SK-N-MC (cell line): ENCODE measurements at places on chromosomes 3 and 15.

DNA sequence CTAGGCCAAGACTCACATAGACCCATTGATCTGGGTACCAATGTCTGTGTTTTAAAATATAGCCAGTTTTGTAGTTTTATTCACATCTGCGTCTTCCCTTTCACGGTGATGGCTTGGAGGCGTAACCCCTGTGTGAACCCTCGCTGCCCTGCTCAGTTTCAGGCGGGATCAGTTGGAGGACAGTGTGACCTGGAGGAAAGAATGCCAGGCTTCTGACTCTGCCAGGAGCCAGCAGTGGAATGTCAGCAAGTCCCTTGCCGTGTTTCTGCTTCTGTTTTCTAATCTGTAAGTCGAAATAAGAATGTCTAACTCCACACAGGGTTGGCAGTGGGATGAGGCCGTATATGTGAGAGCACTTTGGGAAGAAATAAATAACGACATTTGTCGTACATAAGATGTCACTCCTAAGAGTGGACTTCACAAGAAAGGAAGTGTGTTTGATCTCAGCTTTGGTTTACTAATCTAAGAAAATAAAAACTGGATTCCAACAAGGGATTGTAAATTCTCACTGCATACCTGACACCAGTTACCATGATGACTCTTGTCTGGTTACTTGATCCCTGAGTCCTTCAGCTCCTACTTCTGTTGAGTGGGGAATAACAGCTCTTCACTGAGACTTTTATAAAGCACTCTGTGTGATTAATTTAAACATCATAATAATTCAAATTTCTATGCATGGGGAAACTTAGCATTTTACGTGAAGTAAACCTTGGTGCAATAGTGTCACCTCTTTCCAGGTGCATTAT lies 6.3 kb upstream of the CA12 start:
- no peak for DNase-seq

DNA sequence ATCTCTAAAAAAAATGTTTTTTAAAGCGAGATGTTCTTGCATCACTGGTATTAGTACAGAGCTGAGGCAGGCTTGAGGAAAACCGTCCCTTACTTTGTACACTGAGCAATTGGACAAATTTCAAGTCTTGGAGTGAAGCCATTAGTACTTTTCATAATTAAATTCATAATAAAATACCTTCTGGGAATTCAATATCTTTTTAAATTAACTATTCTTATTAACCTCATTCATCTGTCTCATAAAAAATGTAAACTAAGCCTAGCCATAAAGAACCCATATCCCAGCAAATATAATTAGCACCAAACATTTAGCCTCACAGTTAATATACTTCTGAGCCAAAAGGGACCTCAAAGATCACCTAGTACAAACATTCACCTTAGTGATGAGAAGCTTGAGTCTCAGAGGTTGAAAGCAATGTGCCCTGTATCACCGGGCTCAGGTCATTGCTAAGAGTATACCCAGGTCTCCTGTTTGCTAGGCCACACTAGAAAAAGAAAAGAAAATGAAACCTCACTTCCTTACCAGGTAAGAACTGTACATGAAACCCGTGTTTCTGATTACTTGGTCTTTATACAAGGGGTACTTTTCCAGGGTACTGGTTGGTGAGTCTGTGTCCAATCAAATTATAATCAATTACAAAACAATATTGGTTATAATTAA lies 192.5 kb downstream of the ADAMTS9 start:
- no peak for DNase-seq

- no peak for DNase-seq
Observed at GRCh38 chr3:64251019-64251418, 25.8 kb upstream of the PRICKLE2 start.

- DNase-seq = no peak
Observed at GRCh38 chr3:12447075-12447474, 37.2 kb upstream of the TSEN2 start.

- no peak for DNase-seq
Observed at GRCh38 chr3:138371070-138371965, 22.9 kb downstream of the MRAS start.

DNA sequence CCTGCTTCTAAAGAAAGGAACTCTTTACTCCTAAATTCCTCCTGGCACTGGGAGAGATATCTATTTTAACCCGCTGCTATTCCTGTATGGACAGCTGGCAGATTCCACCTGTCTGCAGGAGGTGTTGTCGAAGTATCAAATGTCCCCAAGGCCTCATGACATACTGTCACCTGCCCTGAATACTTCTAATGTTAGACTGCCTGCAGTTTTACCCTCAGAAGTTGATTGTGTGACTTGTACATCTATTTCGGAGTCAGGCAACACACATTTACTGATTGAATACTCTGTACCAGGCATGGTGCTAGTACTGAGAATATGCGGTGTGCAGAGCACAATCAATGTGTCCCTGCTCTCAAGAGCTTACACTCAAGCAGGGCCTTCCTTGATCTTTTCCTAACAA lies 38.6 kb downstream of the PDZRN3 start:
- DNase-seq = no peak

GRCh38 chr3:194928831-194929577 lies 243.3 kb downstream of the FAM43A start:
- no peak for DNase-seq

- DNase-seq = no peak
Observed at GRCh38 chr3:105791131-105791530, 77.7 kb downstream of the CBLB start.

DNA sequence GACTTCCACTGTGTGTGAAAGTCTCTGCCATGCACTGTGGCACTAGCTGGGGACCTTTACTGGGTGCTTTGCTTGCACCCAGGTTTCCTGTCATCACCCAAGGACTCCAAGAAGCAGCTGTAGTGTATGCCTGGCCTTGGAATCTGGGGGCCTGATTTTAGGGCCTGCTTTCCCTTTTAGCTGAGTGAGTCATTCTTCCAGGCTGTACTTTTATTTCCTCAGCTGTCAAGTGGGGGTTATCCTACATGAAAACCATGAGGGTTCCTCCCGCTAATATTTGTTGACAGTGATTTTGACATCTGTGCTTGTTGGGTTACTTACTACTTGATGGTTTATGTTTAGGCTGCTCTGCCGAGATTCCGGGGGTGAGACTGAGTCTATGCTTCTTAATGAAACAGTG lies 18.5 kb downstream of the GORASP1 start:
- DNase-seq = no peak

GRCh38 chr3:186599142-186599784 lies 13.6 kb upstream of the AHSG start:
- no peak for DNase-seq

GRCh38 chr3:23480329-23480714 lies 277.2 kb downstream of the UBE2E2 start:
- no peak for DNase-seq

DNA sequence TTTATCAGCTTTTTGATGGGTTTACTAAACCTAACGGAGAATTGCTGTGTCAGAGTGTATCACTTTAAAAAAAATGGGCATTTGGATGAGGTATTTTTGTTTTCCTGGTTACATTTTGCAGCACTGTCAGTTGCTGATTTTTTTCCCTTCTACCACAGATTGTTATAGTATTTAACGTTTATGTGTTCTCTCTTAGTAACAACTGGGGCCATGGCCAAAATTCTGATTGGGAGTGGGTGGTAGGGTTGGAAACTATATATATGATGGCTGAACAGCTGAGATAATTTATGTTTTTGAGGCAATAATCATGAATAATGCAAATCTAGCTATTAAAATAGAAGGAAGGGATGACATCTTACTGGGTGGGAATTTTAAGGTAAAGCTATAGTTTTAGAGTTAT lies 229.4 kb upstream of the SUCLG2 start:
- no peak for DNase-seq

DNA sequence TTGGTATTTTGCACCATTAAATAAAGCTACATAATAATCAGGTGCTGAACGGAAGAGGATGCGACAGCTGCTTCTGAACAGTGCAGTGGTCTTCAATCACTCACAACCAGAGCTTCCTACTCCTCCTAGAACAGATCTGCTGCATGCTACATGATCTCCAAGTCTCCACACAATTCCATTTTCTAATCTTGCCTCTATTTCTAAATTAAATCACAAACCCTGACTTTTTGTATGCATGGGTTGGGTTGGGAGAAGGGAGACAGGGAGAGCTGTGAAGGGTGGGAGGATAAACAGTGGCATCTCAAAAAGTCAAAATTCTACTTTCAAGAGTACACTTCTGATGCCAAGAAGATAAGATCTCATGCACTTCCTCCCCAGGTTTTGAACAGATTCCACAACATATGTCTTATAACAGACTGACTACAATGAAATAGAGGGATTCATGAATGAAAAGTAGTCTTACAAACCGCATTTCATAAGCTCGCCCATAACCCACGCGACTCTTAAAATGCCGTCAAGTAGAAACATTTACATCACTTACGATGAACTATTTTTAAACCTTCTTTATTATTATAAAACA lies 57.2 kb downstream of the CHSY1 start:
- DNase-seq = no peak

DNA sequence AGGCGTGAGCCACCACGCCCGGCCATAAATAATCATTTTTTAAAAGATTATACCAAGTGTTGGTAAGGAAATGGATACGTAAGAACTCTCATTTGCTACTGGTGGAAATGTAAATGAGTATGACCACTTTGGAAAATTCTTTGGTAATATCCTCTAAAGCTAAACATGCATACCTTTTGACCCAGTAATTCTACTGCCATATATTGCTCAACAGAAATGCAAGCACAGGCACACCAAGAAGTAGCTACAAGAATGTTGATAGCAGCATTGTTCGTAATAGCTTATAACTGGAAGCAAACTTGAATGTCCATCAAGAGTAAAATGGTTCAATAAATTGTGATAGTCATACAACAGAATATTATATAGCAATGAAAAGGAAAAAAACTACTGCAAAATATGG lies 4.8 kb upstream of the CASR start:
- no peak for DNase-seq

- DNase-seq = no peak
Observed at GRCh38 chr15:85037641-85038040, 56.0 kb downstream of the PDE8A start.

- DNase-seq = no peak
Observed at GRCh38 chr15:80484333-80484864, 80.2 kb downstream of the ARNT2 start.

DNA sequence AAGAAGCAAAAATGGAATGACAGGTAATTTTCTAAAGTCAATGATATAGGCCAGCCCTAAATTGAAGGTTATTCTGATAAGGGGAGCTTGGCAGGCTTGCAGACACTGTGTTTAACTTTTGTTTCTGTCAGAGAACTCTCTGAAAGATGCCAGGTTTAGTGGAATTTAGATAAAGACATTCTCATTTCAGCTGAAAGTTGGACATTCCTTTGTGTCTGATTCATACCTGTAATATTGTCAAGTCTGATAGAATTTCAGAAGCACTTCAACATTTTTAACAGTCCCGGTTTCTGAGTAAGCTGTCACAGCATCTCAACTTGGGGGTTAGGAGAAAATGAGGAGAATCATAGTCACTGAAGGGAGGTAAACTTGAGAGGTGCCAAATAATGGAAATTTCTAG lies 84.0 kb downstream of the DIPK2A start:
- DNase-seq = no peak

- DNase-seq = no peak
Observed at GRCh38 chr3:139117136-139117675, 72.5 kb upstream of the PRR23C start.

GRCh38 chr15:48796521-48796920 lies 14.3 kb downstream of the CEP152 start:
- DNase-seq = no peak

- DNase-seq = no peak
Observed at GRCh38 chr3:75325716-75326115, 338.4 kb upstream of the FRG2C start.
